ENCODE measurements at places on chromosomes 1 and 21.
A peak's percentile ranks its signal among the peaks of the same experiment; 100 is the strongest.

- DNase-seq: no peak
Measured at GRCh38 chr1:204263254-204263910, 49.6 kb upstream of the GOLT1A start.

GRCh38 chr1:17335821-17336710 is 28.1 kb downstream of the PADI4 start:
- peak; percentile 80 for DNase-seq

DNA sequence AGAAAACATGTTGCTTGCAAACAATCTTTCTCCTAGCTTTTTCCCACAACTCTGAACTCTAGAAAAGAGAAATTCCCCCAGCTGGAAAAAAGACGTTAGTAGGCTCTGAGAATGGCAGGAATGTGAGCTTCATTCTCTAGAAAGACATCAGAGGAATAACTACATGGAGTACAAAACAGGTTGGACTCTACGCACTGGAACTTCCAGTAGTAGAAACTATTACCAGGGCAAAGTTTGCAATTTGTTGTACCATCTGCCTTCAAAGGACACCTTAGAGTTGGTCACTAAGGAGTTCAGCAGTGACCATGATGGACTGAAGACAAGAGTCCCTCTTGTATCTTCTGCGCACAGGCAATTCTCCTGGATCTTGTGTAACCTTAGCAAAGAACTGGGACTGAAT is 60.9 kb downstream of the SLC35D1 start:
- DNase-seq: no peak

DNA sequence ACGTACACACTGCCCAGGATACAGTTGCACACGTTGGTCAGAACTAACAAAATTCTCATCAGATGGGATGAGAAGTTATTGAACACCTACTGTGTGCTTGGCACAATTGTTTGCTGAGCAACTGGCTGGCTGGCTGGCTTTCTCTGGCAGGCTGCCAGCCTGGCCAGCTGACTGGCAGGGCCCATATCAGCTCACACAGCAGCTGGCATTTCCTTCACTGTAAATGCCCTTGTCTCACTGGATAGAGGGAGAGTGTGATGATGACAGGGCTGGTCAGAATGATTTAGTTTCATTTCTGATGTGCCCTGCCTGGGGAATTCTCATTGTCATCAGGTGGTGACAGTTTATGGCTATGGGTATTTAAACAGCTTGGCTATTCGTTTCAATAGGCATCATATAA is 15.8 kb downstream of the CAMK2N1 start:
- DNase-seq: no peak

DNA sequence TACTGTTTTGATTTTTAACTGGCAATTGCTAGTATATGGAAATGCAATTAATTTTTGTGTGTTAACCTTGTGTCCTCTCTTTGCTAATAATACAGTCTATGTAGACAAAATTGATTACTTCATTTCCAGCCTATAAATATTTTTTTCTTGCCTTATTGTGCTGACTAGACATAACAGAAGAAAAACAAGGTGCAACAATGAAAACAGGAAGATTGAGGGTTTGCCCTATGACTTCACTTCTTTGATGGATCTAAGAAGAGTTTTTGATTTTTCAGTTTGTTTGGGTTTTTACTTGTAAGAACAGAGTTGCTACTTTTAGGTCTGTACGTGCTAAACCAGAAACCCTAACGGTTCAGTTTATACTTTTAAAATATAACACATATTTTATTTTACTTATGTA is 8.5 kb upstream of the CNIH4 start:
- DNase-seq: no peak

DNA sequence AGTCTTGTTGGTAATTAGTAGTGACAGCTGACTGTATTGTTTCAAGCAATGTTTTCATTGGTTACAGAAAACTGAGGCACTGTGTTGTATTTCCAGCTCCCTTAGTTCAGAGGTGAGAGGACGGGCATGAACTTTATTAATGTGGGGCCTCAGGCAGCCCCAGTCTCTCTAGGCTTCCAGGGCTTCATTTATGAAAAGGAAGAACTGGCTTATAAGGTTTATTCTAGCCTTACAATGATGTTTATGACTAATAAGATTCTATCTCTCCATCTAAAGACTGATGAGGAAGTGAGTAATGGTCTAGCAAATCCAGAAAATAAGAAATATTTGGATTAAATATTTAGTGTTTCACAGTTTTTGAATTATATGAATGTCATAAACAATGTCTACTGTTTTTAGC is 41.5 kb downstream of the CBS start:
- no peak for DNase-seq

GRCh38 chr1:48730164-48730910 is 46.4 kb downstream of the BEND5 start:
- no peak for DNase-seq

GRCh38 chr1:170932236-170932635 is 3.1 kb upstream of the MROH9 start:
- no peak for DNase-seq

GRCh38 chr1:59831529-59831928 is 16.8 kb downstream of the HOOK1 start:
- no peak for DNase-seq

GRCh38 chr1:151165281-151165737 is 393 bp downstream of the LYSMD1 start:
- peak; percentile 80 for DNase-seq

DNA sequence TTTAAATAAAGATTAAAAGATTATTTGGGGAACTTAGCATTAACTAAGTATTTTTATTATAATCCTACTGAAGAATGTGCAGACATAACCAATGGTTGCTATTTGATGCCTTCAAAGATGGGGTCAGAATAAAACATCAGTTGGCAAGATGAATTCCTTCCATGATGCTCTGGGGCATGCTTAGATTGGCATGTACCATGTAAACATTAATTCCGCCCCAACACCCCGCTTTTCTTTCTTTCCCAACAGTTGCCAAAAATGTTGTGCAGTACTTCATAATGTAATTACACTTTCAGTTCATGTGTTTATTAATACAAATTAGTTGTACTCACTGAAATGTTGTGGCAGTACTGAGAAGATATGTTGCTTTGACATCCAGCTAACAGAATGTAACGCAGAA is 82.6 kb downstream of the SPAG17 start:
- no peak for DNase-seq

- DNase-seq: peak; percentile 50
Measured at GRCh38 chr1:7752512-7753417, 18.3 kb upstream of the VAMP3 start.

- DNase-seq: no peak
Measured at GRCh38 chr21:42135386-42136052, 64.4 kb downstream of the UMODL1 start.

DNA sequence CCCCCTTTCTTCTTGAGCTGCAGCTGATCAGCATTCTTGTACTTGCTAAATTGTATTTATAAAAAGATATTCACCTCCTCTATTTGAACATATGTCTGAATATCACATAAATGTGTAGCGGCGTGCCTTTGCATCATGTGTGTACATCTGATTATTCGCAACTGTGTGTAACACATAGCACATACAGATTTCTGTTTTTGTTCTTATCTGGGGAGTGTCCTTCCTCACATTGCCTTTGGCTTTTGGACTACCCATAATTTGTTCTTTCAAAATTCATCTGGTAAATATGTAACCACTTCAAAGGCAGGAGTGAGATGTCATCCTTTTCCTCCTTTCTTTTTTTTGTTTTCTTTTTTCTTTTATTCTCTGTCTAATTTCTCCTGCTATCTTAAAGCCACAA is 113.6 kb downstream of the PBX1 start:
- DNase-seq: no peak

GRCh38 chr1:206551296-206551985 is 44.1 kb downstream of the RASSF5 start:
- no peak for DNase-seq

Measured in iPS-NIHi11 (cell line).